Endothelial cell of umbilical vein (primary cell): ENCODE measurements at places on chromosomes 3 and 15.

- DNase-seq: no peak
These were observed 359.4 kb downstream of the VPS13C start for GRCh38 chr15:61700803-61701202.

GRCh38 chr15:63022663-63023062 lies 19.9 kb upstream of the TPM1 start:
- no peak for DNase-seq

- no peak for DNase-seq
These were observed 85.6 kb downstream of the SEC22A start for GRCh38 chr3:123287051-123287961.

- no peak for DNase-seq
These were observed 10.2 kb downstream of the ATP10A start for GRCh38 chr15:25852661-25853524.

DNA sequence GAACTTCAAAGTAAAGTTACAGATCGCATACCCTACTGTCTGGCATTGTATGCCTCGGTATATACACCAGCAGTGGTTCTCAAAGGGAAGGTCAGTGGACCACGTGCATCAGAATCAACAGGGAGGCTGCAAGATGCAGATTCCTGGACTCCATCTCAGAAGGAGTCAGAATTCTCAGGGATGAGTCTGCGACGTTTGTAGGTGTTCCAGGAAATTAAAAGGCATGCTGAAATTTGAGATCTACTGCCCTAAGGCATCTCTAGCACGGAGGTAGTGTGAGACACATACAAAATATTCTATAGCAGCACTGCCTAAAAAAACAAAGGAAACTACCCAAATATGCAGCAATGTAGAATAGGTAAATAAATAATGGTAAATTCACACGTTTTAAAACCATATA lies 136.8 kb upstream of the BNIP2 start:
- no peak for DNase-seq

DNA sequence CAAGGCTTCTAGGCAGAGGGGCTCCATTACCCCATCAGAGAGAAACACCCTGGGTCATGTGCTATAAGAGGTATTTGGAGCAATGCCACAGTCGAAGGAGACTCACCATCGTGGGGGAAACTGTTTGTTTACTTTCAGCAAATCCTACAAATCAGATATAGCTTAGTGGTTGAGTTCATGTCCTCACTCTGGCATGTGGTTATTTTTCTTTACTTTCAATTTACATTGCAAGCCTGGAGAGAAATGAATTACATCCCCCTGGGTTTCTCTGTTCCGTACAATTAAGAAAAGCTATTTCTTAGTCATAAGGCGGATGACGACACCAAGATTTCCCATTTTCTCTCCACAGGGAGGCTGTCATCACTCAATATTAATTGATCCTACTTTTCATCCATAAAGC lies 36.9 kb downstream of the RFTN1 start:
- DNase-seq: peak; percentile 90

DNA sequence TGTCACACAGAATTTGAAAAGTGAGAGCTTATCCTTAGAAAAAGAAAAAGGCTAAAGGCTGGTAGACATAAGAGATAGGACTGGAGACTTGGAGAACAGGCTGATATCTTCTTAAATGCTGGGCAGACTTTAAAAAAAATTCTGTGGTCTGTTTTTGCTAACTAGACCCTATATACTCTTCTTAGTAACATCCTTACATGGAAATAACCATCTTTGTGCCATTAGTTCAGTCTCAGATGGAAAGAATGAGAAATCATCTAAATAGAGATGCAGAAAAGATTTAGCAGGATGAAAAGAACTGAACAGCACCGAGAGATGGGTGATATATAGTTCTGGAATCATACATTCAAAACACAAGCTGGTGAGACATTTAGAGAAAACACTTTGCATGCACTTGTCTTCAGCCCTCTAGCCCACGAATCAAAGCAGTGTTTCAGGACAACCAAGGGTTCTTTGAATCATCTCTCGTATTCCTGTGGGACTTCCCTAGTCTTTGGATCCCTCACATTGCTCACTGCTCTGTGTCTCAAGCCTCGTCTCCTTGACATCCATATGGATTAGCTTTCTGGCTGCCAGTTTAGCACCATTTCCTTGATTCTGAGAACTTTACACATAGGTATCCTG lies 93.0 kb upstream of the LYSMD4 start:
- DNase-seq: no peak

- no peak for DNase-seq
These were observed 3.4 kb downstream of the PLXNB1 start for GRCh38 chr3:48426401-48426909.

GRCh38 chr3:138367326-138367850 lies 19.0 kb downstream of the MRAS start:
- DNase-seq: no peak

- DNase-seq: no peak
These were observed 6.5 kb downstream of the ADAM10 start for GRCh38 chr15:58742819-58743502.

- DNase-seq: no peak
These were observed 59.6 kb upstream of the GOLIM4 start for GRCh38 chr3:168155303-168155702.

GRCh38 chr3:11510001-11510340 lies 133.7 kb downstream of the VGLL4 start:
- no peak for DNase-seq

DNA sequence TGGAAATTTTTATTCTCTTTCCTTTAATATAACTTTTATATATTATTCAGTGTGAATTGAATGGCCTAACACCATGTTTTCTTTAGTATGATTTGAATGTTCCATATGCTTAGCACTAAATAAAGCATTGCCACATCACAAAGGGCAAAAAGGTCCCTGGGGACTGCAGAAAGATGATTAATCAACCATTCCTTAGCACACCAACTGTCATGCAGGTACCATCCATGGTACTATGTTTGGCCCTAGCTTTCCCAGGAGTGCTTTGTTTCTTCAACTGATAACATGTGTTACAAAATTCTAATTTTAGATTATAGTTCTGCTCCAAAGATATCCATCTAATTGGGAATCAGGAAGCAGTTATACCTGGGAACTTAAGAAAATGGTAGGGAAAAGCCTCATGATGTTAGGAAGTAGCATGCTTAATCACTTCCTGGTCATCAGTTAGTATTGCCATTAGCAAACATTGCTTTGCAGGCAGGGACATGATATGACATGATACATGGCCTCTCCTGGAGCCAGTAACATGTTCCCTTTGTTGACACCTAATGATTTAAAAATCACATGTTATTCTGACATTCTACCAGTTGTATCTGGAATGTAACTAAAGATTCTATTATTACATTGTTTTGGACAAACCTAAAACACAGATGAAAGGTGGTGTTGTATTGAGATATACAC lies 712.6 kb upstream of the GBE1 start:
- DNase-seq: no peak

DNA sequence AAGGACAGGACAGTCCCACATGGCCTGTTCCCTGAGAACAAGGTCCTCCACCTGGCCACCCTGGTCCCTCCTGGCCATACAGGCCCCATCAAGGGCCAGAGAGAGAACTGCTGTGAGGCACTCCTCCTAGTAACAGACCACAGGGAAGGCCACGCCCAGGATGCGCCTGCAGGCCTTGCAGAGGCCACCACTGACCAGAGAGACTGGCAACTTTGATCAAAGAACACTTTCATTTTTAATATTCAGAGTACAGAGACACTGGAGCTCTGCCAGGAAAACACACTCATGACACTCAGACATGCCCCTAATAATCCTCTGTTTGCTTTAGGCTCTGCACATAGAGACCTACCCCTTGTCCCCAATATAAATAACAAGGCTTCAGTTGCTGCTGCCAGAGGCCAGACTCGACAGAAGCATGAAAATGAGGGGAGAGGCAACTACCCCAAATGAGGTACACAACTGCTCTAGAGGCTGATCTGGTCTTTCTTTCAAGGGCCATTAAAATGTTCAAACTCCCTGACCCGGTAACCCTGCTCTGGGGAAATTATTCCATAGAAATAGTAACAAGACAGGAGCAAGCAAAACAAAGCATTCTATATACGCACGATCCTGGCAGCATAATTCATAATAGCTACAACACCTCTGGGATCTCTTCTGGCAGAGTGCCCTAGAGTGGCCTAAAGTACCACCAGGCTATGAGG lies 44.8 kb downstream of the CCDC12 start:
- DNase-seq: peak; percentile 62
